Thyroid gland (tissue), 4 donors: ENCODE measurements at places on chromosomes 7 and 10. TPM values are rescaled to one million over a fixed set of nuclear protein-coding genes. Genes with fewer than 3 reads are reported as not detected.

DNA sequence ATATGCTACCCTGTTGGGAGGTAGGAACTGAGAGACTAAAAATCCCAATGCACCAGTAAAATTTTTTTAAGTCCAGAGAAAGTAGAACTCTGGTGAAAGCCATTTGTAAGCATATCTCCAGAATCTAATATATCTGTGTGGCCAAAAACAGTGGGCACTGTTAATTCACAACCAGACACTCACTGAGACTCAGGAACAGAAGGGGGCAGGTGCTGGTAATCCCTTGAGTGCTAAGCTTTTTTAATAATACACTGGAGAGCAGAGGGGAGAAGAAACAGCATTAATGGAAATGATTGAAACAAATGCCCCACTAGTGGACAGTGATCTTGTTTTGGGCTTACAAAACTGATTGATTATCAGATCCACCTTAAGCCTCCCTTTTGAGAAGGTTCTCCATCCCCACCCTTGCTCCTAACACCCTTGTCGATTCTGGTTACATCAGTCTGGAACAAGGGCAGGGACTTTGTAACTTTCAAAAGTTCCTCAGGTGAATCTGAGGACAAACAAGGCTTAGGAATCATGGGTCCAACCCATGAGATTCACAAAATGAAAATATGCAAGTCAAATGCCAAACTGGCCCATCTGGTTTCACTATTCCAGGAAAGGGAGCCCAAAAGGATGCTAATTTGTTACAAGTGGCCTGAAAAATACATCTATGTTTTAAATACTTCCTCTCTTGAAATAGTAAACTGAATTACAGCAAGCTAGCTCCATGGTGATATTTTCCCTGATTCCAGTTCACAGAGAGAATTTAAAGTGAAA lies 29.7 kb downstream of the PLXNA4 start:
- DNase-seq: no peak
- no peak overlapping the region for H3K27ac ChIP-seq
- H3K27me3 ChIP-seq: no peaks in the 10 kb centered on the region
- no peak overlapping the region for H3K4me3 ChIP-seq

The ADRB1 gene
- 0.27 TPM for total RNA-seq

GRCh38 chr10:5944389-5945189 lies 32.8 kb downstream of the IL15RA start:
- H3K4me3 ChIP-seq: peak overlapping the region; percentile 17
- peaks cover 21% of the 10 kb centered on the region for H3K4me1 ChIP-seq

DNA sequence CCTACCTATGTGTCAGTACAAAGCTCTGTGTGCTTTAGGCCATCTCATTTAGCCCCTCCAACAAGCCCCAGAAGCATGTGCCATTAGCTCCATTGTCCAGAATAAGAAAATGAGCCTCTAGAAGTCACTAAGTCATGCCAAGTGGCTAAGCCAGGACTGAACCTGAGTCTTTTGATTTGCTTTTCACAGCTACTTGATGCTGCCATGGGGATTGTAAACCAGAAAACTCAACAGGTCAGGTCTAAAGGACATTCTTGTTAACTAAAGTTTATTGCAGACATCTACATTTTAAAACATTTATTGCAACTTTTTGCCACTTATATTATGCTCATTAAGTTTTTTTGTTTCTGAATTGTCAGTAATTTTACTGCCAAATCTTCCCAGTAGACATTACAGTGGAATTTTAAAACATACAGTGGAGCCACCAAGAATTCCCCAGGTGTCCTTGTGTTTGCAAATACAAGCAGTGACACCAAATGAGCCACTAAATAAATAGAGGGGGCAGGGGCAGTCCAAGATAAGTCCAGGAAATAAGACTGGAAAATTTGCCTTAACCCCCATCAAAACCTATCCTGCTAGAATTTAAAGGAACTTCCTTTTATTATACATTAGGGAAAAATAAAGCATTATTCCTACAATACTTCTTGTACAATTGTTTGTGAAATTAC lies 115.9 kb downstream of the RAPGEF5 start:
- no peak overlapping the region for H3K27ac ChIP-seq
- no peaks in the 10 kb centered on the region for H3K4me1 ChIP-seq
- DNase-seq: no peak
- no peak overlapping the region for H3K4me3 ChIP-seq

DNA sequence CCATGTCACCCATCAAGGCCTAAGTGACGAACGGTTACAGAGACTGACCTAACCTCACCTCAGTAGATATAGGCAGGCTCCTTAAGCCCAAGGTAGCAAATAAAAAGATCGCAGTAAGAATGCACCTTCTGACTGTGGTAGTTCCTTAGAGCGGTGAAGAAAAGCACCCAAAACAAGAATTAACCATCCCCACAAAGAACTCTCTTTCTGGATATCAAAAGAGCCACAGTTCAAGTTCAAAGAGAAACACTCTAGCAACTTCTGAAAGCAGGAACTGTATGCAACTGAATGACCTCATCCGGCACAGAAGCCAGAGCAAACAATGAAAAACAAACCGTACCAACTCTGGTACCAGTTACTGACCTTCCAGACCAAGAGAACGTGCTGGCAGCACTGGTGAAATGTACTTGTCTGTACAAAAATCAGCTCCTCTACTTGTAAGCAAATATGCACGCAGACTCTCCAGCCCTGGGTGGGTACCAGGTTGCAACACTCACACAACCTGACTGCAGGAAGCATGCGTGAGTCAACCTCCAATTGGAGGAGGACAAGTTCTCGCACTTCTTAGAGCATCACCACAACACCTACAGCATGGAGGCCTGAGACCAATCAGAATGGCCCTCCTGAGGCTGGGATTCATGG lies 202.7 kb downstream of the FAM107B start:
- H3K4me1 ChIP-seq: peaks cover 4% of the 10 kb centered on the region
- no peak overlapping the region for H3K4me3 ChIP-seq
- DNase-seq: peak; percentile 68
- H3K36me3 ChIP-seq: no peaks in the 10 kb centered on the region
- no peaks in the 10 kb centered on the region for H3K27me3 ChIP-seq

The PPP1R3A gene
- total RNA-seq: not detected

The ANXA8L1 gene
- not detected for total RNA-seq

The MYO1G gene
- 0.78 TPM for total RNA-seq

DNA sequence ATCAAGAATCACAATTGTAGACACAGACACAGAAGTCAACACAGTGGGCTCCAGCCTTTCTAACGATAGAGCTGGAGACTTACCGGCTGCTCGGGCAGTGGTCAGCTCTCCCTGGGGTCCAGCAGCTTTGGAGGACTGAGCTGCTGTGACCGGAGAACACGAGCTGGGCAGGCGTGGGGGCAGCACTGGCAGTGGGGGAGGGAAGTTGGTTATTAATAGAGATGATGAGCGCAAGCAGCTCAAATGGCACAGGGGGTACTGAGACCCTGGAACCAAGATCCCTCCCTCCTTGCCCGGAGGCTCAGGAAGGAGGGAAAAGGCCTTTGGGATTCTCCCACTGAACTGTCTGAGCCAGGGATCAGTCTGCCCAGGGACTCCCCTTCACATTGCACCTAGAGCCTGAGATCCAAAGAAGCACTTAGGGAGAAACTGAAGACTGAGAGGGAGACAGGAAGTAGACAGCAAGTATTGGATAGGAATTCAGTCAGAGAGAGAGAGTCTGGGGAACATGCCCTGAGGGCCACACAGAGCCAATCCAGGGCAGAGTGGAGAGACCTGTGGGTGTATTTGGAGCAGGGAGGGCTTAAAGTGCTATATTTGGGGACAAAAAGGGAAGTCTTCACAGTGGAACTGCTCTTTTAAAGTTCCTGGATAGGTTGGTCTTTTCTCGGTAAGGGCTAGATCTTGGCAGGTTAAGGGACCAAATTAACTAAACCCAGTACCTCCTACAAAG lies at the start of gene MYOZ1:
Gene MYOZ1, minus strand, starts transcription at position 147 of the 733 bp plus-strand sequence. CDS start 1,457 bp downstream, outside the sequence.
- H3K36me3 ChIP-seq: no peaks in the 10 kb centered on the region
- no peaks in the 10 kb centered on the region for H3K27me3 ChIP-seq
- DNase-seq: peak; percentile 51
- no peak within 1 kb of the TSS for H3K4me3 ChIP-seq
- H3K4me1 ChIP-seq: peaks cover 32% of the 10 kb centered on the region

DNA sequence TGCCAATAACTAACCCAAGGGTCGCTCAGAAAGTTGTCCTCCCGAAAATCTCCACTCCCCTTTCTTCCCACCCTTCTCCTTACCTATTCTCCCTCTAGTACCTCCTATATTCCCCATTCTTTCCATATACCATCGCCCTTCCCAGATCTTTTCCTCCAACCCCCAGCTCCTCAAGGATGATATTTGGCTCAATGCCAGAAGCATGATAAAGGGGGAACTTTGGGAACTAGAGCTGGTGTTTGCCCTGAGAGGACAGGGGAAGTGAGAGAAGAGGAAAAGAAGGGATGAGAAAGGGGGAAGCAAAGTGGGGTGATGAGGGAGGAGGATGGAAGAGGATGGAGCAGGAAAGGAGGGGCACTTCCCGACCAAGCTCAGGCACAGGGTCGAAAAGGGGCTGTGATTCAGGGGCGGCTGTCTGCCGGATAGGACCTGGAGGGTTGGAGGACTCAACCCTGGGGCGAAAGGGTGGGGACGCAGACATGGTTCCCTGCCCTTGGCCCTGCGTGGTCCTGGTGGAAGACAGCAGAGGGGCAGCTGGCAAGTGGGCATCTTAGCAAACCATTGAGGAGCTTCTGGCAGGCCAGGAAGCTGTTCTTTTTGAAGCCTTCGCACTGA lies 1.8 kb downstream of the OIT3 start:
- H3K27me3 ChIP-seq: no peaks in the 10 kb centered on the region
- no peaks in the 10 kb centered on the region for H3K4me1 ChIP-seq
- no peak overlapping the region for H3K4me3 ChIP-seq
- no peak overlapping the region for H3K27ac ChIP-seq
- no peaks in the 10 kb centered on the region for H3K36me3 ChIP-seq
- DNase-seq: no peak

GRCh38 chr10:110263164-110263563 lies 41.6 kb downstream of the SMNDC1 start:
- no peaks in the 10 kb centered on the region for H3K27me3 ChIP-seq
- no peak for DNase-seq
- no peak overlapping the region for H3K4me3 ChIP-seq
- H3K4me1 ChIP-seq: peaks cover 47% of the 10 kb centered on the region

The MRPL32 gene
- 63.8 TPM for total RNA-seq

- DNase-seq: no peak
- H3K4me3 ChIP-seq: no peak overlapping the region
- no peaks in the 10 kb centered on the region for H3K4me1 ChIP-seq
- H3K27ac ChIP-seq: no peak overlapping the region
- H3K36me3 ChIP-seq: no peaks in the 10 kb centered on the region
These were observed 282.8 kb downstream of the ARHGAP12 start for GRCh38 chr10:31645786-31646185.

The FAM171A1 gene
- 10.2 TPM for total RNA-seq

- no peak overlapping the region for H3K4me3 ChIP-seq
- H3K4me1 ChIP-seq: peaks cover 10% of the 10 kb centered on the region
- no peaks in the 10 kb centered on the region for H3K27me3 ChIP-seq
- no peak for DNase-seq
These were observed 44.9 kb downstream of the GLI3 start for GRCh38 chr7:42192066-42192465.

GRCh38 chr7:786472-787255 lies 45.6 kb upstream of the SUN1 start:
- H3K27ac ChIP-seq: no peak overlapping the region
- H3K4me1 ChIP-seq: peaks cover 8% of the 10 kb centered on the region
- no peaks in the 10 kb centered on the region for H3K27me3 ChIP-seq

DNA sequence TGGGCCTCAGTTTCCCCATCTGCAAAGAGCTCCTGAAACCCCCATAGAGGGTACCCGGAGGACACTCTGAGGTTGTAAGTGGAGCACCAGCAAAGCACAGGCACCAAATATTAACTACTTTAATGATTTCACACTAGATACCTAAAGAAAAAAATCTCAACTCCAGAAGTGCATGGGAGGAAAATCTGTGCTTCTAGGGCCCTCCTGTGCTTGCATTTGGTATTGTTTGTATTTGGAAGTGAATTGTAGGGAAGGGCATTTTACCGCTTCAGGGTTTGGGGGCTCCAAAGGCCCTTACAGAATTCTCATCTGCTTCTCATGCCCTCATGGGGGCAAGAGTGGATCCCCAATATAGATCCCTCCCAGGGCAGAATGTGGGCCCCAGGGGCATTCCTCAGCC lies 22.4 kb upstream of the DRGX start:
- no peaks in the 10 kb centered on the region for H3K27me3 ChIP-seq
- no peak overlapping the region for H3K4me3 ChIP-seq
- peaks cover 8% of the 10 kb centered on the region for H3K4me1 ChIP-seq
- H3K27ac ChIP-seq: no peak overlapping the region

The FAM237B gene
- not detected for total RNA-seq

DNA sequence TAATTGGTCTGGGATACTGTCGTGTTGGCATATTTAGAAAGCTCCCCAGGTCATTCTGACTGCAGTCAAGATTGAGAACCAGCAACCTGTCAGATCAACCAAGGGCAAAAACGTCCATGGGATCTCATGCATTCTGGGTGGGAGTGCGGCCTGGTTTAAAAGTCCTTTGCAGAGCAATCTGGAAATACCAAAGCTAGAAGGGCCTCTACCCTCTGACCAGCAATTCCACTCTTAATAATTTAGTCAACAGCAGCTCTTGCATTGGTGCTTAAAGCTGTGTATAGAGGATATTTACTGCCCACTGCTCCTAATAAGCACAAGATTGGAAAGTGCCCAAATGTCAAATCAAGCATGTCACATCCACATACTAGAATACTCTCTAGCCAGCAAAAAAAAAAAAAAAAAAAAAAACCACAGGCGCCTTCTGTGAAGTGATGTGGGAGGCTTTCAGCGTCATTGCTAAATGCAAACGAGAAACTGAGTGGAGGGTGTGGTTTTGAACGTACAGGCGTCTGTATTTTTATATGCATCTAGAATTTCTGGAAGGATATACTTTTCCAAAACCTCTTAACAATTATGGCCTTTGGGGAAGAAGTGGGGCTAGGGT lies 44.8 kb upstream of the HSPA12A start:
- H3K4me1 ChIP-seq: peaks cover 10% of the 10 kb centered on the region
- peak overlapping the region; percentile 44 for H3K27ac ChIP-seq
- DNase-seq: peak; percentile 50
- no peak overlapping the region for H3K4me3 ChIP-seq

The ATG9B gene
- total RNA-seq: not detected

GRCh38 chr7:132518839-132519173 lies 57.5 kb downstream of the PLXNA4 start:
- no peak overlapping the region for H3K4me3 ChIP-seq
- no peaks in the 10 kb centered on the region for H3K4me1 ChIP-seq
- no peaks in the 10 kb centered on the region for H3K36me3 ChIP-seq
- no peaks in the 10 kb centered on the region for H3K27me3 ChIP-seq
- no peak for DNase-seq
